ENCODE measurements at places on chromosomes 6 and 20. TPM values are rescaled to one million over a fixed set of nuclear protein-coding genes. Genes with fewer than 3 reads are reported as not detected.
A peak's percentile ranks its signal among the peaks of the same experiment; 100 is the strongest.

PMEPA1 gene
- 0.57 TPM for total RNA-seq

HLA-DOA gene
- total RNA-seq, result 1.8 TPM

GRIK2 gene
- total RNA-seq, result not detected

BACH2 gene
- 68.1 TPM for total RNA-seq

ZNF391 gene
- total RNA-seq, result 0.44 TPM

TSBP1 gene
- total RNA-seq, result not detected

FAM83B gene
- total RNA-seq, result not detected

PPIL1 gene
- total RNA-seq, result 60.2 TPM

C20orf202 gene
- not detected for total RNA-seq

RNF217 gene
- 1.8 TPM for total RNA-seq

TFAP2D gene
- not detected for total RNA-seq

CDSN gene
- total RNA-seq, result not detected

NR2E1 gene
- total RNA-seq, result not detected

- no peak for DNase-seq
Measured at GRCh38 chr20:48725555-48725991, 102.2 kb downstream of the PREX1 start.

DNA sequence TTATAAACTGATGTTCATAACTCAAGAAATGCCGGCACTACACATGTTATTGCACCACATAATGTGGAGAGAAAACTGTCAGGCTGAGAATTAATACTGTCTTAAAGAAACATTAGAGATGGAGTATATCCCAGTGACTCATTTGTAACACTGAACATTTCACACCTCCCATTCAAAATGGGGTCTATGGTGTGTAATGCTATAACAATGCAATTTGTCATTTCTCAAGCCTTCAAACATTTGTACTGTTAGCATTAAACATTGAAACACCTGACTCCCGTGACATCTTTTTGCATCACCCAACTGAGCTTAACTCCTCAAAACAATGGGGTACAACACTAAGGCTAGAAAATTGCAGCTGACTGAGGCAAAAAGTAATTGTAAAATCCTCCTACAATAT is 151.7 kb downstream of the DST start:
- no peak for DNase-seq

GRCh38 chr6:13159300-13159699 is 169.0 kb downstream of the TBC1D7 start:
- no peak for DNase-seq

- DNase-seq, result no peak
Measured at GRCh38 chr6:143055213-143055612, 5.5 kb upstream of the AIG1 start.

- DNase-seq, result no peak
Measured at GRCh38 chr6:121697921-121698320, 262.5 kb downstream of the GJA1 start.

GRCh38 chr6:128882991-128883611 is at the start of gene LAMA2:
Gene LAMA2 (plus strand): TSS chr6:128883138. CDS start chr6:128883246, 108 bp downstream.
- DNase-seq, result no peak

GRCh38 chr20:49759266-49759950 is 45.7 kb upstream of the B4GALT5 start:
- no peak for DNase-seq

DNA sequence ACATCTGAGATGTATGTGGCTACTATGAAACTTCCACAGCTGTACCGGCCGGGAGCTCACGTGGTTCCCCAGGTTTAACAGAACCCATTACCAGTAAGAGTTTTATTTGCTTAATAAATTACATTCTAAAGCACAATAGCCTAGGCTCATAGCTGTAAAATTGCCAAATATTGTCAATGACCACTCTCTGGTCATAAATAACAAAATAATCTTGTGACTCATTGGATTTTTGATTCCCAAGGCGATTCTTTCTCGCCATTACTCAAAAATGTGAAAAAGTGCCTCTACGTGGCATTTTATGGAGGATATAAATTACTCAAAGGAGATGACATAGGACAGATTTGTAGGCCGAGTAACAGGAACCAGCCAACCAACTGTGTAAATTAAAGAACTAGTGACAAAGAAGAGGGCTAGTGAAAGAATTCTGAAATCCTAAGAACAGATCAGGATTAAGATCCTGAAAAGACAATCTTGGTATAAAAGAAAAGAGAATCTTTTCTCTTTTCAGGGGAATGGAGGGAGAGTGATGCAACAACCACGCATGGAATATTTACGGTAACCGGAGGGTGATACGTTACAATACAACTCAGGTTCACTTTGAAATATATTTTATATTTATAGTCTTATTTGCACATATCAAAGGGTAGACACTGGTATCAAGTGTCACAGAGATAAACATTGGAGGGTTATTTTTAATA is 199.7 kb downstream of the FOXC1 start:
- no peak for DNase-seq

- DNase-seq, result no peak
Measured at GRCh38 chr20:44649126-44649525, 2.4 kb downstream of the ADA start.

DNA sequence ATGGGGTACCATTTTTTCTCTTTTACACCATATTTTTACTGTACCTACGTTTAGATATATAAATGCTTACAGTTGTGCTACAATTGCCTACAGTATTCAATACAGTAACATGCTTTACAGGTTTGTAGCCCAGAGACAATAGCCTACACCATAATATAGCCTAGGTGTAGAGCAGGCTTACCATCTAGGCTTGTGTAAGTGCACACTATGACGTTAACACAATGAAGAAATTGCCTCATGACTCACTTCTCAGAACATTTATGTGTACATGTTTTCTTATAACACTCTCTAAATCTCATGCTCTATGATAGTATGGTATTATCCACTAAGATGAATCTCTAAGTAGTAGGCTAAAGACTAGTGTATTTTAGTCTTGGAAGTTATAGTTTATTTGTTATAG is 13.5 kb downstream of the GPR63 start:
- DNase-seq, result no peak

DNA sequence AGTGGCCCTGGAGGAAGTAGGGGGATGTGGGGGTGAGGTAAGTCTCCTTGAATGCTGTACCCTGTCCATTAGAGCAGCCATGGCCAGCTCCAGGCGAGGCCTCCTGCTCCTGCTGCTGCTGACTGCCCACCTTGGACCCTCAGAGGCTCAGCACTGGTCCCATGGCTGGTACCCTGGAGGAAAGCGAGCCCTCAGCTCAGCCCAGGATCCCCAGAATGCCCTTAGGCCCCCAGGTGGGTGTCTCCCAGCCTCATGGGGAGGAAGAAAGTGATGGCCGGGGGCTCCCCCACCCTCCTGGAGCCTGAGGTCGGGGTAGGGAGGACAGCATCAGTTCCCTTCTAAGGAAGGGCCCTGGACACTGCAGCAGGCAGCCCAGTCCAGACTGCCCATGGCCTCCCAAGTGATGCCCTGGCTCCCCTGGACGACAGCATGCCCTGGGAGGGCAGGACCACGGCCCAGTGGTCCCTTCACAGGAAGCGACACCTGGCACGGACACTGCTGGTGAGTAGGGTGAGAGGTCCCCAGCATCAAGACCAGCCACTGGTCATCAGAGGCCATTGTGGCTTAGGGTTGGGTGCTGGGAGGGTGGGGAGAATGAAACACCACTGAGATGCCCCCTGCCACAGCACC is 1.0 kb downstream of the GNRH2 start:
- no peak for DNase-seq

DNA sequence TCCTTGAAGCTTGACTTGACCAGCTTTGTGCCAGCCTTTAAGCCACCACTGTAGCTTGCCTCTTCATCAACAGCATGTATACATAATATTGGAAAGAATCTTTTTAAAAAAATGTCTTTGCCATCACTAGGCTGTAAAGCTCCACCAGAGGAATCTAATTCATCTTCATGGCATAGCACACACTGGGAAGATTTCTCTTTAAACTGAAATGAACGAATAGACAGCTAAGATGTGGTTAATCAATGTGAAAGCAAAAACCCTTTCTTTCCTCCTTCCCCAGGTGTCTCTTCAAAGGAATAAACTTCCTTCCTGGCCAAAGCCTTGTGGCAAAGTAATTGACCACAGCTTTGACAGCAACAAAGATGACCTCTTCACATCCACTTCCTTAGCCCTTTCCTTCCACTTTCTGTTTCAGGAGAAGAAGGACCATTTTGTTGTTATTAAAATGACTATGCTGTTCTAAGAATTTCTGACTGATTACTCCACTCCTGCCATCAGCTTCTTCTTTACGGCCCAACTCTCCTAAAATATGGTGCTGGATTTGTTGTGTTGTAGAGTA is 428.7 kb upstream of the SOX4 start:
- DNase-seq, result peak; percentile 3

GRCh38 chr6:17419189-17419575 is 25.8 kb downstream of the CAP2 start:
- DNase-seq, result no peak

DNA sequence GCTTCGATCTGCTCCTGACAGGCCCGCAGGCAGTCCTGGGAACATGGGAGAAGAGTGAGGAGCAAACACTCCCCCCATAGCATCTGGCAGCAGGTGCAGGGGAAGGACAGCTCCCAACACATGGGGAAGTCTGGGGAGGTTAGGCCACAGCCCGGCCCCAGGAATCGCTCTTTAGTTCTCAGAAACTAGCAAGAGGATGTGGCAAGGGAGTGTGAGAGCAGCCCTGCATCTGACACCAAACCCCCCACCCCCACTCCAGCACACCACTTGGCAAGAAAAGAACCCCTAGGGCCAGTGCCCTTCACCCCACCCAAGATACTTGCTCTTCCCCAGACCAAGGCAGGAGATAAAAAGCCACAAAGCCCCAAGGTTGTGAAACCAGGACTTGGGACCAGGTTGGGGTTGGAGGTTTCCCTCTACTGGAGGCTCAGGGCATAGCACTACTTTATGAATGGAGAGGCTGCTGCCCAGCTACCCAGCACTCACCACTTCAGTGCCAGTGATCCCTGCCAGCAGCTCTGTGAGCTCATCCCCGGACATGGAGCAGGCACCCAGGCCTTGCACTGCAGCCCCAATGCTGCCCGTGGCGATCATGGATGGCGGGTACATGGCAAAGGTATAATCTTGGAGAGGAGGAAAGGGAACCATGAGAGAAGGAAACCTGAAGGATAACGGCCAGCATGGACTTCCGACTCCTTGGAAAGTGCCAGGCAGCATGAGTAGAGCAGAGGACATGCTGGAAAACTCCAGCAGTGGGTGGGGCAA is 5.4 kb downstream of the CCND3 start:
- peak; percentile 83 for DNase-seq

DNA sequence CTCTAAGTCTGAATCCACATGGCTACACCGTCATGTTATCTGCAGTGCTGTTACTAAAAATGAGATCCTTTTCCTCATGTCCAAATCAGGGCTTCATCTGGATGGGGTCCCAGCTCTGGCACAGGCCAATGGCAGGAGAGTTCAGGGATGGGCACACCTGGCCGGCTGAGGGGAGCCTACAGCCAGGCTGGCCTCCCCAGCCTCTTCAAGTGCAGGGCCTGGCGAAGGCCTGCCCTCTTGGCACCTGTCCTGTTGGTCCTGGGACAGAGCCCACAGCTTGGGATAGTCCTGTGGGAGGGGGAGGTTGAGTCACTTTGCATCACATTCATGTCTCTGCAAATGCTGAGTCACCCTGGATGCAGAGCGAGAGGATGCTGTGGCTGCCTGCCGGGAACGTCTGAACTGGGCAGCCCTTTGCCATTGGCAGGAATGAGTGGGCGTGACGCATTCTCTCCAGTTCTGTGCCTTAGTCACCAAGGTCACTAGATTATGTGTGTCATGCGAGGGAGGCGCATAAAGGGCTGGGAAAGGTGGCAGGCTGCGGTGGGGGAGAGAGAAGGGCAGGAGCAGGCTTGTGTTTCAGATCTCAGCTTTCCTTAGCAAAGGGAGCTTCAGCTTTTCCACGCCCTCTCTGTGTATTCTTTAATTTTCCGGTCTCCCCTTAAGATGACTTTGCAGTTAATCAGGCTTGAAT is 223.2 kb upstream of the ECI2 start:
- no peak for DNase-seq

GRCh38 chr6:131995917-131996316 is 44.7 kb upstream of the CCN2 start:
- DNase-seq, result no peak

DNA sequence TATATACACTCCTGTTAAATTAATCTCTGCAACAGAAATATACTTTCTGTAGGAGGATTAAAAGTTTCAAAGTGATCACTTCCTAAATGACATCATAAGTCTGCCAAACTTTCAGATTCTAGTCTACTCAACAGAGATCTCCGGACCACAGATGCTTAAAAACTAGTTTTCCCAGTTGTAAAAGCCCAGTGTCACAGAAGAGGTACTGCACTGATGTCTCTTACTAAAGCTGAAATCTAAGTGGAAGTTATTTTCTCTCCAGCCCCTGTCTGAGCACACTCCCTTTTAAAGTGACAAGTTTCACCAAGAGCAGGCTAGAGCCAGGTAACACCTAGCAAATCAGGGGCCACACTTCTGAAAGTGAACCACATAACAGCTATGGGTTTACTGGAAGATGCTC is 71.6 kb upstream of the DST start:
- DNase-seq, result no peak

- DNase-seq, result no peak
Measured at GRCh38 chr6:329888-330691, 37.8 kb downstream of the DUSP22 start.

DNA sequence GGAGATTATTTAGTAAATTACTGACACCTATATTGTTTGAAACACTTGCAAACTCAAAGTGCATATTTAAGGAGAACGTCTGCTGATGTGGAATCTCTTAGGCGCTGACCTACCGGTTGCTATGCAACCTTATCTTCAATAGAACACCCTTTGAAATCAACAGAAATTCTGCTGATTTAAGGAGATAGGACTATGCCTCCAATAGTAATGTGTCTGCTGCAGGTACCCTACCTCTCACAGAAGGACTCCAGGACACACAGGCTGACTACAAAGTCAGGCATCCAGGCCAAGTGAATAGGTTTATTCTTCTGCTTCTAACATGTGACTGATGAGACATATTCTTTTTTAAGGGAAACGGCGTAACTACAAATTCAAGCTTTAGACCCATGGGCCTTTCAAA is 311.7 kb downstream of the CBLN4 start:
- DNase-seq, result no peak

DNA sequence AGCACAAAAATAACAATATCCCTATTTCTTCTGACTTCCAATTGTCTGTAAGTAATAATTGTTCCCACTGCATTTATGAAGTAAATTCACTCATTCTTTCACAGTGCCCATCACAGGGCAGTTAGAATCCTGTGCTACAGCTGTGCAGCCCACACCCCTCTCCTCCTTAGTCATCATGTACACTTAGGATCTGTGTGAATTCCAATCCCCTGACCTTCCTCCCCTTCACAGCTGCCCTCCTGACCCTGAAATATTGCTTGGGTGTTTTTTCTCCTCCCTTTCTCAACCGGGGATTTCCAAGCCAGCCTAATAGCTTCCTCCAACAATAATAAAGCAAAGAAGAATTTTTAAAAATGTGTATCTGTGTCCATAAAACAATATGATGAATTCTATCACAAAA is 91.5 kb upstream of the BEND6 start:
- no peak for DNase-seq

DNA sequence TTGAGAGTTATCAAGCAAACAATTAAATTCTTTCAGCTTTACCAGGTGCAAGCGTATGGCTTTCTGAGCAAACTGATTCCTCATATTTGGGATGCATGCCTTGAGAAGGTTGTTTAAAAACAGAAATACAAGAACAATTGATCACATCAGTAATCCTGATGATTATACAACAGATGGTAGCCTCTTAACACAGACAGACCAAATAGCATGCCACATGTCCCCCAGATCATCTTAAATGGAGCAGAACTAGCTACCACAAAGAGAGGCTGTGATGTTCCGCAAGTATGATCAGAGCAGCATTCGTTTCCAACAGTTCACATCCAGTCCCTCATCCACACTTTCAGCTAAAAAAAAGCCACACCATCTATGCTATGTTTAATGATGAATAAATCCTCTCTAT is 246.2 kb upstream of the NRSN1 start:
- DNase-seq, result no peak

GRCh38 chr6:96836631-96837080 is 621 bp downstream of the GPR63 start:
- DNase-seq, result no peak
